Adipocyte (in vitro differentiated cells): ENCODE measurements at places on chromosomes 3 and 15.
A peak's percentile ranks its signal among the peaks of the same experiment; 100 is the strongest.

GRCh38 chr15:91593653-91594052 lies 259.9 kb upstream of the SLCO3A1 start:
- DNase-seq = no peak

DNA sequence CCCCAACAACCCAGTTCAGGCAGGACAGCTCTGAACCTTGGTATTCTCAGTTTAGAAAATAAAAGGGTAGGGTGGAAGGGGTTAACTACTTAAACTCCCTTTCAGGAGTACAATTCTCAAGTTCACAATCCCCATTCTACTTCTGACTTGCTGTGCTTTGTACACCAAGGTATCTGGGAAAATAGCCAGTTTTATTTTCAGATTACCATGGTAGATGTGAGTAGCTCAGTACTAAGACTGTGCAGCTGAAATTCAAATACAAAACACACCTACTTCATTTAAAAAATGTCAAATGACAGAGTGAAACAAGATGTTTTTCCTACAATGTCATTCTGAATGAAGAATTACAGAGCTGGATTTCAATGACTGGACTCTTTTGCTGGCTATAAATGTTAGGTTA lies 27.4 kb downstream of the SLC7A14 start:
- peak; percentile 22 for DNase-seq

- no peak for DNase-seq
Measured at GRCh38 chr3:10285272-10286132, 7.2 kb downstream of the GHRL start.

DNA sequence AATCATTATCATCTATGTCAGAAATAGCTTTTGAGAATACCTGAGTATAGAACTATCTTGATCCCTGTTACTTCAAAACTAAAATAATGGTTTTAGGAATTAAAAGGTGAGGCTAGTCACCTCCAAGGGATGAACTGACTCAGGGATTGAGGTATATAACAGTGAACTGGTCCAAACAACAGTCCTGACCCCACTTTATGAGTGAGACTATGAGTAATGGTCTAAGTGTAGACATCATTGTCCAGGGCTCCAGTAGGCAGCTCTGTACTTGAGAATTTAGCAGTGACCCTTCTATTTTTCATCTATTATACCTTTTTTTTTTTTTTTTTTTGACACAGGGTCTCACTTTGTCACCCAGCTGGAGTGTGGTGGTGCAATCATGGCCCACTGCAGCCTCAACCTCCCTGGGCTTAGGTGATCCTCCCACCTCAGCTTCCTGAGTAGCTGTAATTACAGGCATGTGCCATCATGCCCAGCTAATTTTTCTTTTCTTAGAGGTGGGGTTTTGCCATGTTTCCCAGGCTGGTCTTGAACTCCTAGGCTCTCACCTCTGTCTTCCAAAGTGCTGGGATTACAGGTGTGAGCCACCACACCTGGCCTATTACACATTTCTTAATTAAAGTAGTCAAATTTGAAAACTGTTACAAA lies 36.3 kb downstream of the MLH1 start:
- DNase-seq = no peak

DNA sequence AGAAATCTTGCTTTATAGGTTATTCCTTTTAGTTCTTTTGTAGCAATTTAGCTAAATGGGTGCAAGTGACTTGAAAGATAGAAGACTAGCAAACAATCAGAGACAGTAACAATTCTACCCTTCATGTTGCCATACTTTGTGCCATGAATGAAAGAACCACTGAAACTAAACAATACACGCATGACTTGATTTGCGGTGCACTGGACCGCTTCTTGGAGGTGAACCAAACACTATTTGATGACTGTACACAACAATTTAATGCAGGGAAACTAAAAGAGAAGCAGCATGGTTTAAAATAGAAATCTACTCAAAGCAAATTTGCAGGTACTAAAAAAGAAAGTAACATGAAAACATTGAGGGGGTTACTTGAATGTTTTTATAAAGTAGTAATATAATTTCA lies 331.0 kb upstream of the RARB start:
- no peak for DNase-seq

DNA sequence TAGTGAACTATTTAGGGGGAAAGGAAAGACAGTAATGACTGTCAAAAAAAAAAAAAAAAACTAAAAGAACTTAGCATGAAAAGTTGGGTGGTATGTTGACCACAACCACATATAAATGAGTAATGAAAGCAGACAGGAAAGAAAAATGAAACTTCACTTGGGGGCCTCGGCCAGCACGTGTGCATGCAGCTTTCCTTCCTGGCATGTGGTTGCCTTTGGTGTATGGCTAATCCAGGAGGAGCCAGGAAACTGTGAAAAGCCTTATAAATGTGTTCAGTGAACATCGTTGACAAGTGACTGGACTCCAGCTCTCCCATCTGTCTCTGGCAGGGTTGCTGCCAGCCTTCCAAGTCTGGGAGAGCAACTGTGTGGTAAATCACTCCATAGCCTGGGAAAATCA lies 195.1 kb downstream of the DTWD1 start:
- peak; percentile 52 for DNase-seq

GRCh38 chr3:122100591-122101463 lies 45.7 kb downstream of the CD86 start:
- no peak for DNase-seq

- DNase-seq = no peak
Measured at GRCh38 chr15:71686221-71687050, 123.9 kb upstream of the NR2E3 start.

GRCh38 chr3:57281715-57282114 lies 10.8 kb downstream of the ASB14 start:
- no peak for DNase-seq

GRCh38 chr15:74381481-74381880 lies 14.0 kb upstream of the CYP11A1 start:
- DNase-seq = no peak

- no peak for DNase-seq
Measured at GRCh38 chr3:10708216-10708893, 107.7 kb upstream of the SLC6A11 start.

GRCh38 chr3:171976526-171976925 lies 62.9 kb upstream of the FNDC3B start:
- DNase-seq = peak; percentile 41

- no peak for DNase-seq
Measured at GRCh38 chr15:52290329-52290728, 5.3 kb downstream of the MYO5C start.

DNA sequence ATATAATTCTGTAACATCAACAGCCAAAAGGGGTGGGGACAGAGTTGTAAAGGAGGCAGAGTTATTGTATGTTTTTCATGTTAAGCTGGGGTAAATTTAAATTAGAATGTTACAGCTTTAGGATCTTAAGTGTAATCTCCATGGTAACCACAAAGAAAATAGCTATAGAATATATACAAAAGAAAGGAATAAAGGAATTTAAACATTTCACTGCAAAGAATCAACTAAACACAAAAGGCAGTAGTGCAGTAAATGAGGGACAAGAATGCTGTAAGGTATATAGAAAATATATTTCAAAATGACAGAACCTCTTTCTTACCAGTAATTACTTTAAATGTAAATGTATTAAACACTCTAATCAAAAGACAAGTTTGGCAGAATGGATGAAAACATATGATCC lies 361.7 kb downstream of the SLC9A9 start:
- no peak for DNase-seq

- no peak for DNase-seq
Measured at GRCh38 chr3:194032828-194033435, 103.0 kb upstream of the HES1 start.
